ENCODE measurements at places on chromosomes 5 and 9. TPM values are rescaled to one million over a fixed set of nuclear protein-coding genes. Genes with fewer than 3 reads are reported as not detected.

SLC36A3 gene
- total RNA-seq = not detected

KIF24 gene
- total RNA-seq = 3.4 TPM

PCAT7 gene
- 1.1 TPM for total RNA-seq

BTNL8 gene
- total RNA-seq = not detected

FCN1 gene
- total RNA-seq = not detected

NR2F1 gene
- total RNA-seq = 5.4 TPM

CTSV gene
- 13.6 TPM for total RNA-seq

SPAAR gene
- total RNA-seq = not detected

ORM2 gene
- total RNA-seq = not detected

F2RL2 gene
- total RNA-seq = 5.5 TPM

GLIPR2 gene
- total RNA-seq = 8.3 TPM

SLC6A3 gene
- 0.15 TPM for total RNA-seq

CKMT2 gene
- total RNA-seq = not detected

TTLL11 gene
- 4.5 TPM for total RNA-seq

ECSCR gene
- total RNA-seq = not detected

PCDHGB2 gene
- total RNA-seq = not detected

IGIP gene
- total RNA-seq = 0.90 TPM

IFNA6 gene
- not detected for total RNA-seq

CATSPER3 gene
- 0.67 TPM for total RNA-seq

GARIN3 gene
- not detected for total RNA-seq

RFX3 gene
- 1.2 TPM for total RNA-seq

TMC1 gene
- 0.20 TPM for total RNA-seq

ITGA1 gene
- 1.2 TPM for total RNA-seq

ENTPD8 gene
- total RNA-seq = 0.31 TPM

PCDHB10 gene
- 0.06 TPM for total RNA-seq

LCN9 gene
- total RNA-seq = not detected

PCDHB5 gene
- total RNA-seq = 1.8 TPM

TAF11L10 gene
- not detected for total RNA-seq

SLC12A7 gene
- 28.6 TPM for total RNA-seq

IFNA21 gene
- total RNA-seq = not detected

MYMK gene
- total RNA-seq = not detected

SHOC1 gene
- total RNA-seq = not detected

PCDHB15 gene
- total RNA-seq = 0.10 TPM
